Activated T-cell treated with anti-CD3 and anti-CD28 coated beads, Interleukin-2, amount 50 U/mL, for 1 hour (primary cell): ENCODE measurements at places on chromosomes 6 and 20.

DNA sequence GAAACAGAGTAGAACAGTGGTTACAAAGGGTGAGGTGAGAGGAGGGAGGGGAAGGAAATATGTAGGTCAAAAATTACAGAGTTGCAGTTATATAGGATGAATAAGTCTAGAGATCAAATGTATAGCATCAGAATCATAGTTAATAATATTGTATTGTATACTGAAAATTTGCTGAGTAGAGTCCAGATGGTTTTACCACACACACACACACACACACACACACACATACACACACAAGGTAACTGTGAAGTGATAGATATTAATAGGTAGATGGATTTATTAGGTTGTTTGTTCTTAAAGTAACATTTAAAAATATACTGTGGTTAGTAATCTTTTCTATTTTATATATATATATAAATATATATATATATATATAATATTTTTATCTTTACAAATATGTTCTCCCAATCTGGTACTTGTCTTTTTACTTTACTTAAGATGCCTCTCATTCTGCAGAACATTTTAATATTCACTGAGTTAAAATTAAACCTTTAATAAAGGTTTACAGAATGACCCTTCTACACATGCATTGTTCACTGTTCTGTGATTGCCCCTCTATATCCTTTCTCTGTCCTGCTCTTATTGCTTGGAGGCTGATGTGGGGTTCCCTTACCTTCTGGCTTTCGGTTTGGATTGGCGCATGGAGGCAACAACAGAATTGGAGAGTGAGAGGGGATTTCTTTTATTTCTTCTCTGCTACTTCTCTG lies 408 bp downstream of the PTCHD4 start:
- no peak for DNase-seq

DNA sequence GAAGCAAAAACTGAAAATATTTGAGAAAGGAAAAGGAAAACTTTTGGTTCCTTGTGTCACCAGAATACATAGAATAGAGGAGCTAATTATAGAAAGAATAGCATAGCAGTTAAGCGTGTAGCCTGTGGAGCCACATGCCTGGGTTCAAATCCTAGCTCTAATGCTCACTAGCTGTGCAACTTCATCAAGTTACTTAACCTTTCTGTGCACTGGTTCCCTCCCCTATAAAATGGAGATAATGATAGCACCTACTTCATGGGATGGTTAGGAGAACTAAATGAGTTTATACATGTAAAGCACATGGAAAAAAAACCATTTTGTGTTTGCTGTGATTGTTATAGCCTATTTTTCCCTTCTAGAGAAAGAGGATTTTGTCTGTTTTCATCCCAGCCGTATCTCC lies 24.5 kb upstream of the RNGTT start:
- no peak for DNase-seq

- no peak for DNase-seq
Observed at GRCh38 chr6:139699911-139700310, 325.5 kb upstream of the CITED2 start.

DNA sequence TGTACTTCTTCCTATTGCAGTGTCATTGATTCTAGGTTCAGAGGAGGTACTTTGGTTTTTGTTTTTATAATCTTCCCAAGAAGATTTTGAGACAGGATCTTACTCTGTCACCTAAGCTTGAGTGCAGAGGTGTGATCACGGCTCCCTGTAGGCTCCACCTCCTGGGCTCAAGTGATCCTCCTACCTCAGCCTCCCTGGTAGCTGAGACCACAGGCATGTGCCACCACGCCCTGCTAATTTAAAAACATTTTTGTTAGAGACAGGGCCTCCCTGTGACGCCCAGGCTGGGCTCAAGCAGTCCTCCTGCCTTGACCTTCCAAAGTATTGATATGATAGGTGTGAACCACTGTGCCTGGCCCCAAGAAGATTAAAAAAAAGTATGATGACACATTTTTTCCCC lies 3.4 kb upstream of the SLC17A5 start:
- DNase-seq, result peak; percentile 25

GRCh38 chr6:107706516-107707115 lies 117.5 kb downstream of the SCML4 start:
- DNase-seq, result no peak

DNA sequence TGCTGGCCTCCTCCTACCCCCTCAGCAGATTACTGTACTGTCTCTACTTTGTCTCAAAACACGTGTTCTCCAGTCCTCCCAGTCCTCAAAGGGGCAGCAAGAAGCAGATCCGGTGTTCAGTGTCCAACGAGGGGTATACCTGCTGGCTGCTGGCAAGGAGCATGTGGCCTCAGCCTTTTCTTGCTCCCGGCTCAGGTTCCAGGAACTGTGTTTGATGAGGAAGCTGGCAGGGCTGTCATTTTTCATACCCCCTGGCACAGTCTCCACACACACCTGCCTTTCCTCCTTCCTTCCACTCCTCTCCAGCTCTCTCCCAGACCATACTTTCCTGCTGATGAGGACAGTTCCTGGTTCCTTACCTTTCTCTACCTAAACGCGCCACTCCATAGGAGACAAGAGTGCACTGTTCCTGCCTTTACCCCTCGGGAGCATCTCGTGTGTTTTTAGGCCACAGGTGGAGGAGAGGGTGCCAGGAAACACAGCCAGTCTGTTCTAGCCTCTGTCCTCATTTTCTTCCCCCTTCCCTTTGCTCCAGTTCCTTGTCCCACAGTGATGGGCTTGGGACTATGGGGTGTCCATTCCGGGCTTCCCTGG lies 77.2 kb downstream of the SSR1 start:
- no peak for DNase-seq

GRCh38 chr20:23034721-23035671 lies at the start of gene SSTR4:
TSS of gene SSTR4 (plus strand) at chr20:23035312. CDS start at chr20:23035484, 172 bp downstream.
- DNase-seq, result no peak

DNA sequence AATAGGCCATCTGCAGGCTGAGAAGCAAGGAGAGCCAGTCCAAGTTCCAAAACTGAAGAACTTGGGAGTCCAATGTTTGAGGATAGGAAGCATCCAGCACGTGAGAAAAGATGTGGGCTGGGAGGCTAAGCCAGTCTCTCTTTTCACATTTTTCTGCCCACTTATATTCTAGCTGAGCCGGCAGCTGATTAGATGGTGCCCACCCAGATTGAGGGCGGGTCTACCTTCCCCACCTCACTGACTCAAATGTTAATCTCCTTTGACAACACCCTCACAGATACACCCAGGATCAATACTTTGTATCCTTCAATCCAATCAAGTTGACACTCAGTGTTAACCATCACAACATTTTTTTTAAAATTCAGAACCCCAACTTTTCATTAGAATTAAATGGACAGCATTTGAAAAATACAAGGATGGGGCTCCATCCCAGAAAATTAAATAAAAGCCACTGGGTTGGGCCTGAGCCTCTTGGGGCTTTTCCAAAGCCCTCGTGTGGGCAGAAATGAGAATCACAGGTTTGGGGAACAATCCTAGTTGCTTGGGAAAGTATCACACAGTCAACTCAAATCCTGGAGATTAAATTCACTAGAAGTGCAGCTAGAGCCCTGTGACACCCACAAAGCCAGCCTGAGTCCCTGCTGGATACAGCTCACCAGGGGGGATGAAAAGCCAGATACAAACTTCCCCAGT lies 2.2 kb downstream of the CLDN20 start:
- no peak for DNase-seq

DNA sequence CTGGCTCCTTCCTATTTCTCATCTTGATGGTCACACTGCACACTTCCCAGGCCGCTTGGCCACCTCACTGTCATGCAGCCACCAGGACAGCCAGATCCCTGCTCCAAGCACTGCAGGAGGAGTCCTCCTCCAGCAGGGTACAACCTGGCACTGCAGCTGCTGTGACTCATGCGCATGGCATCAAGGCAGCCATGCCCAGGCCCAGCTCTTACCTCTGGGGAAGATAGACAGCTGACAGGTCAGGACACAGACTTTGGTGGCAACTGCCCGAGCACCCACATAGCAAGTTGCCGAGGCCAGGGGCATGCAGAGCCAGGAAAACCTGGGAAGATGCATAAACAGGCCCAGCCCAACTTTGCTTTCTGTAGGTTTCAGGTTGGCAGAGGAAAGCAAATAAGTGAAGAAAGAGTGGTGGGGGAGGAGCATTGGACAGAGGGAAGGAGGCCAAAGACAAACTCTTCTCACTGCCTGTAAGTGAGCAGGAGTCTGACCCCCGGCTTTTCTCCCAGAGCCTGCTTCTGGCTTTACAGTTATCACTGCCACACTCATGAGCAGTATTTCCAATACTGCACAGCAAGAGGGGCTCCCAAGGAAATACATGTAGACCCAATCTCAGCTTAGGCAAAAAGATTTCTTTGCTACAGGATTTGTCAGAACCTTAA lies 38.8 kb downstream of the SLC22A3 start:
- no peak for DNase-seq

- DNase-seq, result no peak
Observed at GRCh38 chr6:170006071-170006899, 254.9 kb downstream of the ERMARD start.

GRCh38 chr6:4274382-4275082 lies 139.2 kb upstream of the ECI2 start:
- no peak for DNase-seq

GRCh38 chr6:17393892-17394631 lies 667 bp downstream of the CAP2 start:
- DNase-seq, result no peak

DNA sequence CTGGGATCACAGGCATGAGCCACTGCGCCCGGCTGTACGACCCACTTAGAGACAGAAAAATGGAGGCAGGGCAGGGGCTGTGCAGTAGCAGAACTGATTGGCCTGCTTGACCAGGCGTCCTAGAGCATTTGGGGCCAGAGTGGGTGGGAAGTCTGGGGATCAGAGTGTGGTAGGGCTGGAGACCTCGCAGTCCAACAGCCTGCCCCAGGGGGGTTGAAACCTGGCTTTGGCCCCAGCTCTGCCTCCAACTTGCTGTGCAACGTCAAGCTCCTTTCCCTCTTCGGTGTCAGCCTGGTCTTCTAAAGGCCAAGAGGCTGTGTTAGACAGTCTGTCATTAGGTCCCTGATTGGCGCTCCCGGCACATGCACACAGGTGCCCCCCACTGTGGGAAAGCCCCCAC lies 15.3 kb upstream of the SPDEF start:
- DNase-seq, result no peak

DNA sequence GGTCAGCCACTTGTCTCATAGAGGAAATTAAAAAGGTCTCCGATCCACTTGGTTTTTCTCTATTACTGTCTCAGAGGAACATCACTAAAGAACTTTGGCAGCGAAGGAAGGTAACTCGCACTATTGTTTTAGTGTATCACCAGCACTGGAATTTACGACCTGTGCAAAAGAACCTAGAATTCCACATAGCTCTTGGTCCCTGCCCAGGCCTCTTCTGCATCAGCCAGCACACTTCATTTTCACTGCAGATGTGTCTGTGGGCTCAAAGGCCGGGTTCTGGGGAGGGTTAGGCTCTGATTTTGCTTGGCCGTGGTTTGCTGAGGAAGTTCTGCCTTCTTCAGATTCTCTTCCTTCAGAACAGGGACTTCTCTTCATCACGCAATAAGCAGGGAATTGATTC lies 102.8 kb upstream of the TMEM181 start:
- no peak for DNase-seq

- no peak for DNase-seq
Observed at GRCh38 chr6:13285705-13286104, 42.6 kb downstream of the TBC1D7 start.

GRCh38 chr6:117600008-117600743 lies 2.1 kb downstream of the GOPC start:
- DNase-seq, result no peak

- peak; percentile 36 for DNase-seq
Observed at GRCh38 chr20:38165089-38165965, at the start of gene TGM2. TSS of gene TGM2 (minus strand) at chr20:38165270. CDS start at chr20:38165198, 72 bp downstream.

GRCh38 chr20:61950641-61951071 lies 115.0 kb downstream of the TAF4 start:
- DNase-seq, result no peak

DNA sequence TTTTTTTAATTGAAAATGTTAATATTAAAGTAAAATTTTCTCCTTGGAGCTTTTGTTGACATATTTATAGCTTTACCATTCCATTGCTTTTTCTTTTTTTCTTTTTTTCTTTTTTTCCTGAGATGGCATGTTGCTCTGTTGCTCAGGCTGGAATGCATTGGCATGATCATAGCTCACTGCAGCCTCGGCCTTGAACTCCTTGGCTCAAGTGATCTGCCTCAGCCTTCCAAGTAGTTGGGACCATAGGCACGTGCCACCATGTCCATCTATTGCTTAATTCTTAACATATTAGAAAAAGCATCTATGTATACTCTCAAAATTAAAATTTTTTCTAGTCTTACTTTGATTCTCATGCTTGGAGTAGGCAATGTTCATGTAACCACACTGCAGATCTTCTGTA lies 43.0 kb downstream of the RALGAPB start:
- DNase-seq, result no peak

DNA sequence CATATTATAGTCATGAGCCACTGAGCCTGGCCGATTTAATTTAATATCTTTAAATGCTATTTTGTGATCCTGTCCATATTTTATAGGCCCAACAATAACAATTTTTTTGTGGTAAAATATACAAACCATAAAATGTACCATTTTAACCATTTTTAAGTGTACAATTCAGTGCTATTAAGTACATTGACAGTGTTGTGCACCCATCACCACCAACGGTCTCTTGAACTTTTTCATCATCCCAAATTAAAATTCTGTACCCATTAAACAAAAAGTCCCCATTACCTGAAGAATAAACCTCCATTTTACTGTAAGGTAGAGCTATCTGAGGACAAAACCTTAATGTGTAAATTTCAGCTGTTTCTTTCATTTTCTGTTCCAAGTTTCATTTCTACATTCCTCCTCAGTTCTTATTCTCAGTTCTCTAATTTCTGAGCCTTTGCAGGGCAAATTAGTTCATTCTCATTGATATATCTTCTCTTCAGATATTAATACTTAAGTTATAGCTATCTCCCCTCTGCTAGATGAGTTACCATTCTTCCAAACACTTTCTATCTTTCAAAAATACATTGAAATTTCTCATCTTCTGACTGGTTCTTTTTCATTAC lies 10.3 kb downstream of the MTO1 start:
- DNase-seq, result no peak

DNA sequence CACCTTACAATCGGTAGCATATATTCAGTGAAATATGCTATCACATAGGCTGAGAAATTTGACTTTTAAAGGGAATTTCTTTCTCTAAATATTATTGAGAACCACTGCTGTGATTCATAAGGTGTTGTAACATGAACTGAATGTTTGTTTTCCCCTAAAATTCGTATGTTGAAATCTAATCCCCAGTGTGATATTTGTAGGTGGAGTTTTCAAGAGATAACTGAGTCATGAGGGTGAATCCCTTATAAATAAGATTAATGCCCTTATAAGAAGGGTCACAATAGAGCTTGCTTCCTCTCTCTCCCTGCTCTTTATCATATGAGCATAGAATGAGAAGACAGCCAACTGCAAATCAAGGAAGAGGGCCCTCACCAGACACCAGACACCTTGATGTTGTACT lies 64.8 kb downstream of the LMBRD1 start:
- DNase-seq, result no peak

- no peak for DNase-seq
Observed at GRCh38 chr20:32777177-32777956, 15.2 kb downstream of the DNMT3B start.

DNA sequence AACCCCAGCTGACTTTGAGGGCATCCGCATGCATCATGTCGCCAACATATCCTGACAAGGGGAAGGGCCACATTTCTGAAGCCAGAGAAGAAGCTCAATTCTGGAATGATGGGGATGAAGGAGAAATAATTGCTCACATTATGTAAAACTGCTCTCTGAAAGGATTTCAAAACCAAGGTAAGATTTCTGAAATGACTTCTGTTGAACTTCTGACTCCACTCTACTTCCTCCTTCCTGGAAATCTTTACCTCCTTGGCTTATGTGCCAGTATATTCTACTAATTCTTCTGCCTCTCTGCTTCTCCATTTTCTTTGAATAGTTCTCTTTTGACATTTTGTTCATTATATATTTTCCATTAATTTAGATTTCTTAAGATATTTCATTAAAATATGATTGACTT lies 31.9 kb downstream of the HLA-DPB1 start:
- DNase-seq, result no peak
